IMR-90 (cell line): ENCODE measurements at places on chromosomes 4 and X. TPM values are rescaled to one million over a fixed set of nuclear protein-coding genes. Genes with fewer than 3 reads are reported as not detected.
A peak's percentile ranks its signal among the peaks of the same experiment; 100 is the strongest.

CLCN5 gene
- 5.8 and 5.9 TPM in 2 replicates for total RNA-seq

CLCN4 gene
- 3.9 and 4.5 TPM in 2 replicates for total RNA-seq

TBC1D8B gene
- total RNA-seq = 10.4 and 14.4 TPM in 2 replicates

SULT1B1 gene
- total RNA-seq = under 0.01 and 0.18 TPM in 2 replicates

COX7B2 gene
- total RNA-seq = not detected in 2 replicates

CNKSR2 gene
- total RNA-seq = 0.56 and 0.90 TPM in 2 replicates

- DNase-seq = peak; percentile 20
These were observed 29.5 kb upstream of the IRF2 start for GRCh38 chr4:184503869-184504300.

GRCh38 chrX:129846716-129847115 is 3.0 kb upstream of the ZDHHC9 start:
- no peak for DNase-seq

DNA sequence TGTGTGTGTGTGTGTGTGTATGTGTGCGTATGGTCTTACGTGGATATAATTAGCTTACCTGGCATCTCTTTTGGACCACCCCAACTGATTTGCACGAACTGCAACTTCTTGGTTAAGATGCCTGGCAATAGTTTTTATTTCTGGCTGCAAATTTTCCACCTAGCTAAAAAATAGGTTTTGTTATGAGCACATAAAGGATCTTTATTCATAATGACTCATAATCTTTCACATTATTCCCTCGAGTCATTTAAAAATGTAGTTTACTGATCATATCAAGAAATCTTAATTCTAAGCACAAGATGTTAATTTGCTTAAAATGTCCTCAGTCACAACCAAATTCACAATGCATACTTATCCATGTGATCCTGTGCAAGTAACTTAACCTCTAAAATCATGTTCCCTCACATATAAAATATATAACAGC is 1.5 kb downstream of the COX18 start:
- DNase-seq = peak; percentile 12

DNA sequence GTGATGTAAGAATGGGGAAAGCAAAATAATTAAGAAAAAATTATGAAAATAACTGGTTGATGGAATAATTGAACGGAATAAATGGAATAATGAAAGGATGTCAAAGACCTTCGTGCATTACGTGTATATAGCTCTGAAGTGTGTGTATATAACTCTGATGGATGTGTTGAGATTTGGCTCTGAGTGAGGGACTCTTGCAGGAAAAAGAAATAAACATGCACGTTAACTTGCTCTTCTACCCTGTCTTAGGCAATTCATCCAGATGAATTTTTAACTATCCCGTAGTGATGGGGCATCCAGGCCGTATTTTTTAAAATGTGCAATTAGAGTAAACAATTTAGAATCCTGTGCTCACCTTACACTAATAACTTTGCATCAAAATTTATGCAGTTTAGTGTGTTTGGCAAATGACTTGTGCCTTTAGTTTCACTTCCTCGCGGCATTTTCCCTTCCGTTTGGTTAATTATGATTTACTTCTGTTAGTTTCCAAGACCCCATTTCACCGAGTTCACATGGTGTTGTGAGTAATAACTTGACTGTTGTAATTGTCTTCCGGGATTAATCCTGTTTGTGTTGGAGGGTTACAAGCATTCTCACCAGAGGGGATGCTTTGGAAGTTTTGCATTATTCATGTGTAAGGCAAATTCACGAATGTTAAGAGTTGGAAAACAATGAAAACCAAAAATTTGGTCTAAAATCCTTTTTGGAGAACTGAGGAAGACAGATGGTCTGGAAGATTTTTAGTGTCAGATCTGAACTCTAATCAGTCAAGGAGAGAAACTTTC is 256.5 kb upstream of the FAT1 start:
- peak; percentile 66 for DNase-seq

DNA sequence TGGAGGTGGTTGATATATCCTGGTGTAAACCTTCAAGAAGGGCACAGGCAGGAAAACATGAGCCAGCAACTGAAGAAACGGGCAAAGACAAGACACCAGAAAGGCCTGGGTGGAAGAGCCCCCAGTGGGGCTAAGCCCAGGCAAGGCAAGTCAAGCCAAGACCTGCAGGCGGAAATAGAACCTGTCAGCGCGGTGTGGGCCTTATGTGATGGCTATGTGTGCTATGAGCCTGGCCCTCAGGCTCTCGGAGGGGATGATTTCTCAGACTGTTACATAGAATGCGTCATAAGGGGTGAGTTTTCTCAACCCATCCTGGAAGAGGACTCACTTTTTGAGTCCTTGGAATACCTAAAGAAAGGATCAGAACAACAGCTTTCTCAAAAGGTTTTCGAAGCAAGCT is 7.2 kb downstream of the ZFP42 start:
- no peak for DNase-seq

GRCh38 chrX:13153796-13154195 is 109.4 kb upstream of the FAM9C start:
- peak; percentile 19 for DNase-seq

DNA sequence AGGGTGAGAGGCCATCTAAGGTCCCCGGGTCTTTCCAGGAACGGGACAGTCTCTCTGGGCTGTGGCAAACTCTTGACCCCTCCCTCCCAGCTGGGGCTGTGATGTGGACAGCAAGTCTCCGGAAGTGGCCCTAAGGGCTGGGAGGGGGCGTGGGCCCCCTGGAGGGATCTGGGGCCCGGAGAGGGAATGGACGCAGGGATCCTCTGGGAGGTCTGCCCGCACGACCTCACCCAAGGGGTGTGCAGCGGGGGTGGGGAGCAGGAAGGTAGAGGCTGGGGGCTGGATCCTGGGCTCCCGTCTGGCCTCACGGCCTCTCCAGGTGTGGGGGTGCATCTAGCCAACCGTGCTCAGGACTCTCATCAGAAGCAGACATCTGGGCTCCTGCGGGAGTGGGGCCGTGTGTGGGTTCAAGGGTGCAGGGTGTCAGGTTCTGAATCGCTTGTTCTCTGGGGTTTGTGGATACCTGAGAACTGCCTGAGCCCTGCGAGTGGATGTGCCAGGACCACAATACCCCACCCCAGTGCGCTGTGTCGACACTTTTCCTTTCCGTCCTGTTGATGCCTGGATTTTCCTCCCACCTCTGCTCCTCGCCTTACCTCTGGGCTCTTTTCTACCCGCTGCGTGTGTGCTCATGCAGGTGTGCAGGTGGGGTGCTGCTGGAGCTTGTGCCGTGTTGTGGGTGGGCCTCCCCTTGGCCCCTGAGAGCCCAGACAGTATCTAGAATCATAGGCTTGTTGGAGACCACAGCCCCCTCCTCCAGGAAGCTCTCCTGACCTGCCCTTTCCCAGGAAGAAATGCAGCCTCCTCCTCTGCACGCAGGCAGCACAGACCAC is 915 bp downstream of the CPZ start:
- no peak for DNase-seq

DNA sequence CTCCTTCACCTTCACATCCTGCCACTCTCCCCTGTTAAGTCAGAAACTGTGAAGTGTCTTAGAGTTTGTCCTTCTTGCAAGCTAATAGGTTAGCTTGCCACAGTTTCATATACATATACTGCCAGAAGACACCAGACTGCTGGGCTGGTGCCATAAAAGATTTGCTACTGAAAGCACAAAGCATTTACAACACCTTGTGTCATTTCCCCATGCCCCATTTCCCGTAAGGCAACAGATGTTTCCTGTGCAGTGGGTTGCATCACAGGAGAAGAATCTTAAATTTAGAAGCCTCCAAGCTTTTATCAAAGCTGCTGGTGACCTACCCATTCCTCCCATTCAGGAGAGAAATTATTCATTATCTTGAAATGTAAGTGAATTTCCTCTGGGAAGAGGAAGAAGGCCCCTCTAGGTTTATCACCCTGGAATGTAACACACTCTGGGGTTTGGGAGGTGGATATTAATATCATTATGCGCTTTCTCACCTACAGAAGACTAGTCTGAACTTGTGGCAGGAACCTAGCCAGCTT is 34.5 kb upstream of the RAB33B start:
- DNase-seq = peak; percentile 86

DNA sequence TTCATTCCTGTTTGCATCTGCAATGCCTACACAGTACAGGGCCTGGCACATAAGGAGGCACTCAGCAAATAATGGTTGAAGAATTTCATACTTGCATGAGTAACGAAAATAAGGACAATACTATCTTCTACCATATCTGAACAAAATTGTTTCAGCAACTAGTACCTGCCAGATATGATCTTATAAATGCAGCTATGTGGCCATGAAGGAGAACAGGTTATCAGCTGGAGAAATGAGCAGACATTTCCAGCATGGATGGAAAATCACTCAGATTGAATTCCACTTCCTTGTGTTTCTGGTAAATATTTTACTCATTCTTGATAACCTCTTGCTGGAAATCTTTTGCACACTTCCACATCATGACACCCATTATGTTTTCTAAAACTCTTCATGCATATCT is 204.0 kb downstream of the ADAMTS3 start:
- DNase-seq = no peak

GRCh38 chr4:140065393-140065792 is 88.6 kb downstream of the MAML3 start:
- no peak for DNase-seq

DNA sequence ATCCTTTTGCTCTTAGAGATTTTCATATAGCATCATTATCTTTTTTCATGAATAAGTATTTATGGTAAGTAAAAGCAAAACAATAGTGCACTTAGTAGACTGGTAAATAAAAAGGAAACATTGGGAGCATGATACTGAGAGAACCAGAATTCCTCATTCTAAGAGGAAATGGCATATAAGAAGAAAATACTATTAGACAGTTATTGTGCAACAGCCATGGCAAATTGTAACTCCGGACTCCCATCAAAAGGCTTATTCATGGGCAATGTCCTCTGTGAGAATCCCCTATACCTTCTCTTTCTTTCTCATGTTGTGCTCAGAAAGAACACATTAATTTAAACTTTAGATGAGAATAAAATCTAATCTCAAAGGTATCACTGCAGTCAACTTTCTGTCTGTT is 42.4 kb downstream of the SPATA18 start:
- no peak for DNase-seq

DNA sequence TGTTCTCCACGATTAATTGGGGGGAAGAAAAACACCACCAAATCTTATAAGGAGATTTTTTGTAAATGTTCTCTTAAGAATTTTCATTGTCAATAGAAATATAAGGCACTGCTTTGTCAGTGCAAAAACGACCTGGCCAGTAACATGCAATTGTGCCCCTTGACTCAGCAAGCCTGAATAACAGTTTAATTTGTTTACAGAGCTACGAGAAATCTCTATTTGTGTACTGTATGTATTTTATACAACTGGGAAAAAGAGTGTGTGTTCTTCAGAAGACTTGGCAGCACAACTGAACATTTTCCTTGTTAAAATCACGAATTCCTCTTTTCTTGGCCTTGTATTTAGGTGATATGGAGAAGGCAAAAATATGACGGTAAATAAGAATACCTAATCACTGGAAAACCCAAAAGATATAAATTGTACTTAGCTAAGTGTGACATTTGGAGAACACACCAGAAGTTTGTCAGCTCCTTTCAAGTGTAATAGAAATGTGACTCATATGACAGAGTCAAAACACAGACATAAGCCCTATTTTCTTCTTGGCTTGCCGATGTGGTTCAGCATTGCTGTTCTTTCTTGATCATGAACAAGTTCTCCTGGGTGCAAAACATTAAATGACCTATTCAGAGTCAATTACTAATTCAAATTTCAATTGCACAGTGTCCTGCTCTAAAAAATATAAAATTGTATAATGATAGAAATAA is 945.0 kb upstream of the INTU start:
- peak; percentile 15 for DNase-seq

GRCh38 chrX:47091149-47091775 is 13.0 kb downstream of the RGN start:
- DNase-seq = peak; percentile 18

DNA sequence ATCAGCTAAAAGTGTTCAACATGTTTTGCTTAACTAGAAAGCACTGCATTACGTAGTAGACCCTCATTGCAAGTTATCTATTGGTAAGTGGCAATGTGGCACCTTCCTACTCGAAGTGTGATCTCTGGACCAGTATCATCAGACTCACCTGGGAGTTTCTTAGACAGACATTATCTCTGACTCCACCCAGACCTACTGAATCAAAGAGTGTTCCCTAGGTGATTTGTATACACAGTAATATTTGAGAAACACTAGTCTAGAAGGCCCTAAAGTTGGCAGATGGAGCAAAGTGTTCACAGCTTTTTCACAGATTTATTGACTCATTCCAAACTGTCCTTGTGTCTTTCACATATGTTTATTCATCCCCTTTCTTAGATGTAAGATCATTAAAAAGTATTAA is 35.7 kb downstream of the SHROOM4 start:
- DNase-seq = no peak
